Osteocyte (in vitro differentiated cells): ENCODE measurements at places on chromosomes 11 and 22. TPM values are rescaled to one million over a fixed set of nuclear protein-coding genes. Genes with fewer than 3 reads are reported as not detected.
A peak's percentile ranks its signal among the peaks of the same experiment; 100 is the strongest.

DNA sequence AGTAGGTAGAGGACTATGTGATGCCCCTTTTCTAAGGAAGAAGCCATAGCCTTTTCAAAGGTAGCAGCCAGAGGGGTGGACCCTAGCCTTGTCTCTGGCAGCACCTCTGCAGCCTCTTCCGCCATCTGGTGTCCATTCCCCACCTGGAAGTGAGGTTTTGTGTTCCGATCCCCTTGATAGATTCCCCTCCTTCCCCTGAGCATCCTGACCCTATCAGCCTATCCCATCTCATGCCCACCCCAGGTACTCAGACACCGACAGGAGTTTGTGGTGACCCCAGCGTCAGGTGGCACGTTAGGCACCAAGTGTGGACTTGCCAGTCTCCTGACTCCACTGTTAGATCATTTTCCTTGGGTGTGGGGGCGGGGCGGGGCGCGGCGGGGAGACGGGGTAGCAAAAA, 398 bp upstream of the FAM89B start:
- DNase-seq: no peak

DNA sequence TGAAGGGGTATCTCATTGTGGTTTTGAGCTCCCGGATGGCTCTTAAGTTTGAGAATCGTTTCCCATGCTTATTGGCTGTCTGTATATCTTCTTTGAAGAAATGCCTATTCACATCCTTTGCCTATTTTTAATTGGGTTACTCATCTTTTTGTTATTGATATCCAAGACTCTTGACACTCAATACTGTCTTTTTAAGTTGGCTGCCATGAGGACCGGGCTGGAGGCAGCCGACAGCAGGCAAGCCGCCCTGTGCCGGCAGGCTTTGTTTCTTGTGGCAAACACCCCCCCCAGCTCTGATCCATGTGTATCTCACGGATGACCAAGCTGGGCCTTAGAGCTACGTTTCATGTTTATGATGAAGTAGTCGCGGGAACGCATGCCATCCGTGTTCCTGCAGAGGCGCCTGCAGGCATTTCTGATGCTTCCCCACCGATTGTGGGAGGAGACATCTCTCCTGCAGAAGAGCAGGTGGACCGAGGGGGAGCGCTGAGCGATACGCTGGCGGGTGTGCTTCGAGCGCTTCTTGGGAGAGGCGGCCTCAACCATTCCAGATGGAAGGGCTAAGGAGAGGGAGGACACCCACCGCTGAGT, 95.8 kb downstream of the TBC1D22A start:
- peak; percentile 69 for DNase-seq

Gene BDNF
- 4.2 and 4.9 TPM in 2 replicates for total RNA-seq

- DNase-seq: no peak
Observed at GRCh38 chr22:36015811-36016529, 12.7 kb downstream of the RBFOX2 start.

DNA sequence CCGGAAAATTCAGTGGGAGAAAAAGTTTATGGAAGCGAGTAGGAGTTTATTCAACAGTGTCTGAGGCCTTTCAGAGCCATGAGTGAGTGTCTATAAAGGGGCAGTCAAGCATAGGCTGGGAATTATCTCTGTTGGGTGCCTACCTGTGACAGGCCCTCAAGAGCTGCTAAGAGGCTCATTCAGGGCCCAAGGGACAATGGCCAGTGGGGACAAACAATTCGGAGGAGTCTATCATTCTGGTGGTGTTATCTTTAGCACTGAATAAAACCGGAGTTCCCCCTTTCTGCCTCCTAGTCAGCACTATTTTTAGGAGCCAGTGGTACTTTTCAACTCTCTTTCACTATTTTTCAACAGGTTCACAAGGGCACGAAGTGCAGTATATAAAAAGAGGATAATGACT, 89.5 kb upstream of the HTATIP2 start:
- no peak for DNase-seq

Gene TUB
- 7.8 and 8.7 TPM in 2 replicates for total RNA-seq

Gene ZBED4
- 17.2 and 17.3 TPM in 2 replicates for total RNA-seq

Gene AIFM3
- total RNA-seq: 0.65 and 0.99 TPM in 2 replicates

- no peak for DNase-seq
Observed at GRCh38 chr11:9072626-9073176, 18.7 kb downstream of the SCUBE2 start.

Gene MYOD1
- total RNA-seq: not detected in 2 replicates

- no peak for DNase-seq
Observed at GRCh38 chr11:6721343-6721742, 38.2 kb upstream of the MRPL17 start.

DNA sequence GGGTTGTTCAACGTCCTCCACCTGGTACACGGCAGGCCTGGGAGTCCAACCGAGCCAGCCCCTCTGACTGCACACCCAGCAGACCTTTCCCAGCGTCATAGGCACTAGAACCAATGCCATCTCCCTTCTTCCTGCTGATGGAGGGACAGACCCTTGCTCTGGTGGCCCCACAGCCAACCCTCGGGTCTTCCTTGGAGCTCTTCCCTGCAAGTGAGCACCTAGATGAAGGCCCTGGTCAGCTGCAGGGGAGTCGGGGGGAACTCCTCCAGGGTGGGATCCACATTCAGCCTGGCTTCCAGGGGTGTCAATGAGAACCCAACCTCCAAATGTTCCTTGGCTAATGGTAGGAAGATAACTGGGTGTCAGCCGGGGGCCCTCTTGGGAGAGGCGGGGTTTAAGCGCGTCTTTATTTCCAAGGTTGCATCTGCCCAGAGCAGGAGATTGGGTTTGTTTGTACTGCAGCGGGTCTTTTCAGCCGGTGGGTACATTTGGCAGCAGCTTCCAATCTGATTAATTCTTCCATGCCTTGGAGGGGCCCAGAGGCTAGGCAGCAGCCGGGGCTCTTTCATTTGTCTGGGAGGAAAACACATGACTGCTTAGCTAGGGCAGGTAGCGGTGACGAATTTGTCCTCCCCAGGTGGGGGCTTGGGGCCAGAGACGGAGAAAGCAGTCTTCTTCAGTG, 56.0 kb upstream of the SHISAL1 start:
- DNase-seq: no peak

- DNase-seq: no peak
Observed at GRCh38 chr11:118366287-118366686, 6.9 kb downstream of the UBE4A start.

GRCh38 chr22:26828311-26828710, 170.9 kb downstream of the MIAT start:
- no peak for DNase-seq

- DNase-seq: no peak
Observed at GRCh38 chr11:45927684-45928413, 5.4 kb downstream of the LARGE2 start.

Gene ELFN2
- 0.97 and 0.99 TPM in 2 replicates for total RNA-seq

DNA sequence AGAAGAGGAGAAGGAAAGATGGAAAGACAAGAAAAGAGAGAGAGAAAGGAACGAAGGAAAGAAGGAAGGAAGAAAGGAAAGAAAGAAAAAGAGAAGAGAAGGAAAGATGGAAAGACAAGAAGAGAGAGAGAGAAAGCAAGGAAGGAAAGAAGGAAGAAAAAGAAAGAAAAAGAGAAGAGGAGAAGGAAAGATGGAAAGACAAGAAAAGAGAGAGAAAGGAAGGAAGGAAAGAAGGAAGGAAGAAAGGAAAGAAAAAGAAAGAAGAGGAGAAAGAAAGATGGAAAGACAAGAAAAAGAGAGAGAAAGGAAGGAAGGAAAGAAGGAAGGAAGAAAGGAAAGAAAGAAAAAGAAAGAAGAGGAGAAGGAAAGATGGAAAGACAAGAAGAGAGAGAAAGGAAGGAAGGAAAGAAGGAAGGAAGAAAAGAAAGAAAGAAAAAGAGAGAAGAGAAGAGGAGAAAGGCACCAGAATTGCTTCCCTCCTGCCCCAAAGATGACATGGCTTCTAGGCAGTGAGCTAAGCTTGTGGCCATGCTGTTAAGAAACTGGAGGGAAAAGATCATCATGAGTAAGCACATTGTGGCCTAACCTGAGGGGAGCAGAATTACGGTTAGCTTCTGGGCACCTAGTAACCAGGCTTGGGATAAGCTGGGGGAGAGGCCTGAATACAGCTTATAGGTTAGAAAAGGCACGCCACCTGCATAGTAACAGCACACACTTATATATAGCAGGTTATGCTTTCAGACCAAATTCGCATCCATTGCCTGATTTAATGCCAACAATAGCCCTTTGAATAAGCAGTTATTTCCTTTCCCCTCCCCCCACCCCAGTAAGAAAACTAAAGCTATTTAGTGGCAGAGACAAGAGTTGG, 2.3 kb upstream of the ST3GAL4 start:
- no peak for DNase-seq

Gene UQCR10
- 66.0 and 77.4 TPM in 2 replicates for total RNA-seq

DNA sequence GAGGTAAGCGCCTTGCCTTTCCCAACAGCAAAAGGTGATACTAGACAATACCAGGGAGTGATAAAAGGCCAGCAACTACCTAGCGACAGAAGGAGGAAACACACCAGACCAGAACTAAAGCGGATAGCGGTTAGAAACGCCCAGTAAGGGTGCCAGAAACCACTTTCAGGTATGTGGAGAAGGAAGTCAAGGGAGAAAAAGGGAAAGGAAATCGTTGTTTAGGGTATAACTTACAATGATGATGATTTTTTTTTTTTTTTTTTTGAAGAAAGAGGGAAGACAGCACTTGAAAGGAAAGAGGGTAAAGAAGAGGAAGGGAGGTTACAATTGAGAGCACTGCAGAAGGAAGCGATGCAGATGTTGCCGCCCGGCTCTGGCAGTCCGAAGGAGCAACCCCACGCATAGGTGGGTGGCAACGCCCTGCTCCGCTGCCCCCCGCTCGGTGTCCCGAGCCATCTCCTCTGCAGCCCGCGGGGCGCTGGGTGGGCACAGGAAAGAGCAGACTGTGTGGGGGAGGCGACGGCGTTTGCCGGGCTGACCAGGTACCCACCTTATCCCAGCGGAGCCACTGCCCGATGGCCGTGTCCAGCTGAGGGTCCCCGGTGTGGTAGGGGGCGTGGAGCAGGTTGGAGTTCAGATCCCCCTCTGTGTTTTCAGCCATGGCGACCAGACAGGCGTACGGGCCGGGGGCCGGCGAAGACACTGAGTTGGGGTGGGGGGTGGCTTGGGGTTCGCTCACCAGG, 561 bp downstream of the PGM2L1 start:
- DNase-seq: peak; percentile 85

GRCh38 chr22:46122980-46123693, 27.2 kb upstream of the PPARA start:
- DNase-seq: no peak

- no peak for DNase-seq
Observed at GRCh38 chr22:22358686-22359085, 114.1 kb downstream of the VPREB1 start.

Gene OTOG
- not detected in 2 replicates for total RNA-seq

DNA sequence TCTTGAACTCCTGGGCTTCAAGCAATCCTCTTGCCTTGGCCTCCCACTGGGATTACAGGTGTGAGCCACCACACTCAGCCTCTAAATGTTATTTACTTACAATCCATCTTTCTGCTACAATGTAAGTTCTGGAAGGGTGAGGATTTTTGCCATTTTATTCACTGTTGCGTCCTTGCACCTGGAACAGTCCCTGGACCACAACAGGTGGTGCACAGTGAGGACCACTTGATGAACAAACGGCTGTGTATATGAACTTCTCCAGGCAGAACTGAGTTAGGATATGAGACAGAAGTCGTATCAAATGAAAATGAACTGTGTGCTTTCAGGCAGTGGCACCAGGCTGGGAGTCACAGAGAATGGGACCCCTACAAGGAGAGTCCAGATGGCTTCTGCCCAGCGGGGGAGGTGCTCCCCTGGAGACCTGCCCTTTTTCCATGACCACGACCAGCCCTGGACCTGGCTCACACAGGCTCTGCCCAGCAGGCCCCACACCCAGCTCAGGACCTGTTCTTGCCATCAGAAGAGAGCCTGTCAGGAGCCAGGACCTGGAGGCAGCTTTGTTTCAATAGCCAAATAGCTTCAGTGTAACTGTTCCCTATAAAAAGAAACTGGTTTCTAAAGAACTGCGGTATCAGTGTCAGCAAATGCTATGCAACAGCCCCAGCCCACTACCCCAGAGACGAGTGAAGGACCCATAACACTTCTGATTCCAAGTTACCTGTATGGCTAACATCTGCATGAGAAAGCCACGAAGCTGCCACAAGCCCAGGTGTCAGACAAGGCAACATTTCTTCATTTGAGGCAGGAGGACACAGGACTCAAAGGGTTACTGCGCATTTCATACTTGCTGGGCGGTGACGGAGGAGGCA, 104.9 kb downstream of the MICAL3 start:
- no peak for DNase-seq

GRCh38 chr22:43860831-43861230, 1.5 kb downstream of the SULT4A1 start:
- no peak for DNase-seq

Gene RHBDD3
- total RNA-seq: 41.0 and 45.8 TPM in 2 replicates

Gene HOATZ
- not detected in 2 replicates for total RNA-seq

GRCh38 chr11:44858796-44859527, 91.7 kb downstream of the TP53I11 start:
- DNase-seq: no peak

Gene TTLL12
- total RNA-seq: 33.7 and 35.6 TPM in 2 replicates

DNA sequence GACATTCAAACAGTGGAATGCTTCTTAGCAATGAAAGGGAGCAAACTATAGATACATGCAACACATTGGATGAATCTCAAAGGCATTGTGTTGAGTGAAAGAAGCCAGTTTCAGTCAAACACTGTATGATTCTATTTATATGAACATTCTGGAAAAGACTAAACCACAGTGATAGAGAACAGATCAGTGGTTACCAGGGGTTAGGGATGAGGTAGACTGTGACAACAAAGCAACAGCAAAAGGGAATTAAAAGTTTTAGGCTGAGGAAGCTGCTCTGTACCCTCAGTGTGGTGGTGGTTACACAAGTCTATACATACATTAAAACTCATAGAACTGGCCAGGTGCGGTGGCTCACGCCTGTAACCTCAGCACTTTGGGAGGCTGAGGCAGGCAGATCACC, 23.0 kb downstream of the FDX1 start:
- DNase-seq: no peak

Gene FOLR1
- total RNA-seq: not detected in 2 replicates

DNA sequence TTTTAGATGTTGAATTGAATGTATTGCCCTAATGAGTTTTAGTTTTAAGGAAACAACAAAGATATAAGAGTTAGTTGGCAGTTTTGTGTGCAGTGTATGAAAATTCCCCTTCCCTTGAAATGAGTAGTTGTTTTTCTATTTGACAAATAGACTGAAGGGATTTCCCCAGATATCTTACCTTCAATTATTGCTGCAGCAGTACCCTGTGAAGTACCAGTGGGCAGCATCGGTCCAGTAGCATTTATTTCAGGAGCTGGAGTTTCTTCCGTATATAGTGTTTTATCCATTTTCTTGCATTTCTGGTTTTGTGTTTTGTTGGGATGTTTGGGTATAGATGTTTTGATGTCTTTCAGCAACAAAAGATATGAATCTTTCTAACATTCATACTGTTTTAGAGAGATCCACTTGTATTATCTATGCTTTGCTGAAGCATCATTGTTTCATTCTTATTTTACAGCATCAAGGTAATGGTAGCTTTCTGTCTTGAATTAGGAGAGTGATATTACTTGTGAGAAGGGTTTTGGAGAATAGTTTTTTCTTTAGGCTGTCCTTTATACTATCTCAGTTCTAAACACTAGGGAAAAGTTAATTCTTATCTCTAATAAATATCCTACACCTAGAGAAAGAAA, 7.4 kb downstream of the KMT2A start:
- DNase-seq: no peak
